ENCODE measurements at places on chromosomes 5 and 9. TPM values are rescaled to one million over a fixed set of nuclear protein-coding genes. Genes with fewer than 3 reads are reported as not detected.

GRCh38 chr5:9500625-9501024 is 45.2 kb downstream of the SEMA5A start:
- no peaks in the 10 kb centered on the region for H3K27me3 ChIP-seq
- H3K27ac ChIP-seq = no peak overlapping the region
- H3K4me1 ChIP-seq = no peaks in the 10 kb centered on the region
- no peak overlapping the region for H3K4me3 ChIP-seq
- no peak for DNase-seq

PAM gene
- 571 TPM for total RNA-seq

DNA sequence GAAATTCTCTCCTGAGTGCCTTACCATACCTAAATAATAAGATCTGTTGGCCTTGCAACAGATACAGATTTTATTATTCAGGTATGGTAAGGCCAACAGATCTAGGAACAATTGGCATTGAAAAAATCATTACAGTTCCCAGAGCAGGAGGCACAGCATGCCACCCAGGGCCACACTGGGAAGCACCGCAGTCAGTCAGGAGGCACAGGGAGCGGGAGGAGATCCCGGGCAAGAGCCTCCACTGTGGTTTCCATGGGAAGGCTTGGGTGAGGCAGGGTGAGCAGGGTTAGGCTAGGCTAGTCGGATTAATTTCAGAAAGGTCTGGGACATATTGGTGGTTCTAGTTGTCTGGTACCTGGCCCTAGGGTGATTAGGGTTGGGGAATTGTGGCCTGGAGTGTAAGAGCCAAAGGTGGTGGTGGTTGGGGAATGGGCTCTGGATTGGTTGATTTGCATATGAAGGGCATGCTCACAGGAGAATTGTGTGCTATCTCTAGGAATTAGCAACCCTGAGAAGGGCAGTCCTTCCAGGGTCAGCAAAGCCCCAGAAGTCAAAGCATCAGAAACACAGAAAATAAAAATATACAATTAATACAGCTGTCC is 111.4 kb downstream of the PDE8B start:
- H3K27ac ChIP-seq = no peak overlapping the region
- H3K4me3 ChIP-seq = no peak overlapping the region
- DNase-seq = no peak
- no peaks in the 10 kb centered on the region for H3K36me3 ChIP-seq
- H3K27me3 ChIP-seq = no peaks in the 10 kb centered on the region

DNA sequence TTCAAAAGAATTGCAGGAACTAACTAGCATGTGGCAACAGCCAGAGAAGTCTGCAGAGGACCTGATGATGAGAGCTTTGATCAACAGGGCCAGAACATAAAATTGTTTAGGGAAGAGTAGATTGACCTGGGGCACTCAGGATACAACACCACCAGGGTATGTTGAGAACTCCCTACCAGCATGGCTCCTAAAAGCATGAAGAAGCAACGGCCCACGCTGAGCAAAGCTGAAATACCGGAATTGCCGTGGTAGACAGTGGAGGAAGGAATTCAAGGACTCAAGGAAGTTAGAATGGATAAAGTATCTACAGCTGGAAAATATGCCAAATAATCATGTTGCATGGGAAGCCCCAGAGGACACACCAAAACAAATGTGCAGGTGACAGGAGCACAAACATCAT is 31.6 kb downstream of the DROSHA start:
- H3K36me3 ChIP-seq = peaks cover 84% of the 10 kb centered on the region
- DNase-seq = no peak
- H3K27ac ChIP-seq = no peak overlapping the region
- H3K4me1 ChIP-seq = no peaks in the 10 kb centered on the region
- no peaks in the 10 kb centered on the region for H3K27me3 ChIP-seq

ARL14EPL gene
- 1.7 TPM for total RNA-seq

DNA sequence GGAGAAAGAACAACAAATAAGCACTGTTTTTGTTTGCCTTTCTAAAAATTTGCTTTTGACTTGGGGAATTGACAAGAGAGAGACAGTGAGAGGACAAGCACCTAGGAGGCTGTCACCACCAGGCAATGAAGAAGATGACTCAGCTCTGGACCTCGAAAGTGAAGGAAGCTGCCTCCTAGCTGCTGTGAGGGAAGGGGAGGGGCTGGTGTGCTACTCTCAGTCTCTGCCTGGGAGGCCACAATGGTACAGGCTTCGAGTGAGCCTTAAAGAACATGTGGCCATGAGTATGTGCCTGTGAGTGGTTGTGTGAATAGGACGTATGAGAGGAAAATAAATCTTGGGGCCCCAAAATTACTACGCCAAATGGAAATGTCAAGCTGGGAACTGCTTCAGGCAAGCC is 7.1 kb upstream of the PLK2 start:
- H3K4me3 ChIP-seq = no peak overlapping the region
- peaks cover 7% of the 10 kb centered on the region for H3K4me1 ChIP-seq
- no peak for DNase-seq
- no peaks in the 10 kb centered on the region for H3K36me3 ChIP-seq

DNA sequence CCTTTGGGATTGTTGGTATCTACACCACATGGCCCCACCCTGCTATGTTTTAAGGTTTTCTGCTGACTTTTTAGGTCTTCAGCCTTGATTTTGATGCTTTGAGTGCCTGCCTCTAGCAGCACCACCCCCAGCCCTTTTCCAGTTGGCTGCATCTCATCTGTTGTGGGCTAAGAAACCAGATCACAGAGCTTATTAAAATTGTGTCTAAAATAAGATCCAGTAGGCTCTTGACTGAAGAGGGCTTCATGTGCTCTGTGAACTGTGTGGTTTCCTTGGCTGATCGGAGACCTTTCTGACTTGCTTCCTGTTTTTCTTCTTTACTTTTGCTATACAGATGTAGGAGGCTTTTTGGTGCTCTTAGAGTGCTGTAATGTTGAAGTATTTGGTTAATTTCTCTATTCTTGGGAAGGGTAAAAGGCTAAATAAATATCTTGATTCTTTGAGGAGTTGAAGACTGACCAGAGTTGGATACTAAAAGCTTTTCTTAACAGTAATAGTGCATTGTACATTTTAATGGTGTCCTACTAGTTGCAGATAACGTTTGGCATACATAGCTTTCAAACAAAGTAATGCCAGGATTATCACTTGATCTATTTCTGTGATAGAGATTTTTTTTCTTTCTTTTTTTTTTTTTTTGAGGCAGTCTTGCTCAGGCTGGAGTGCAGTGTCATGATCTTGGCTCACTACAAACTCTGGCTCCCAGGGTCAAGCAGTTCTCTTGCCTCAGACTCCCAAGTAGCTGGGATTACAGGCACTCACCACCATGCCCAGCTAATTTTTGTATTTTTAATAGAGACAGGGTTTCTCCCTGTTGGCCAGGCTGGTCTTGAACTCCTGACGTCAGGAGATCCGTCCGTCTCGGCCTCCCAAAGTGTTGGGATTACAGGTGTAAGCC is 4.5 kb downstream of the UBE2D2 start:
- no peaks in the 10 kb centered on the region for H3K27me3 ChIP-seq
- peak overlapping the region; percentile 34 for H3K4me3 ChIP-seq
- H3K27ac ChIP-seq = no peak overlapping the region
- H3K4me1 ChIP-seq = peaks cover 70% of the 10 kb centered on the region
- H3K36me3 ChIP-seq = no peaks in the 10 kb centered on the region
- DNase-seq = no peak

ALDH1A1 gene
- 196 TPM for total RNA-seq

SPATA31A3 gene
- not detected for total RNA-seq

DNA sequence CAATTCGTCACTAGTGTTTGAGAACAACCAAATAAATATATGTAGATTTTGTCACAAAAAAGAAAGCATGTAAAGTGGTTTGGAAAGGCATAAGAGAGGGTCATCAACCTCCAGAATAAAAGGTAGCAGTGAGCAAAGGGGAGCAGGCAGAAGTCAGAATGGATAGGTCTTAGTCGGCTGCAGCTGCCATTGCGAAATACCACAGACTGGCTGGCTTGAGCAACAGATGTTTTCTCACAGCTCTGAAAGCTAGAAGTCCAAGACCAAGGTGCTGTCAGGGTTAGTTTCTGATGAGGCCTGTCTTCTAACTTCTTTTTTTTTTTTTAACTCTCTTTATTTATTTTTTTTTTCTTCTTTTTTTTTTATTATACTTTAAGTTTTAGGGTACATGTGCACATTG is 208.1 kb upstream of the PIK3R1 start:
- no peaks in the 10 kb centered on the region for H3K27me3 ChIP-seq
- H3K4me1 ChIP-seq = no peaks in the 10 kb centered on the region
- no peaks in the 10 kb centered on the region for H3K36me3 ChIP-seq
- no peak overlapping the region for H3K4me3 ChIP-seq
- DNase-seq = no peak

FOXD4L6 gene
- not detected for total RNA-seq

CRHBP gene
- total RNA-seq = 2.0 TPM

DNA sequence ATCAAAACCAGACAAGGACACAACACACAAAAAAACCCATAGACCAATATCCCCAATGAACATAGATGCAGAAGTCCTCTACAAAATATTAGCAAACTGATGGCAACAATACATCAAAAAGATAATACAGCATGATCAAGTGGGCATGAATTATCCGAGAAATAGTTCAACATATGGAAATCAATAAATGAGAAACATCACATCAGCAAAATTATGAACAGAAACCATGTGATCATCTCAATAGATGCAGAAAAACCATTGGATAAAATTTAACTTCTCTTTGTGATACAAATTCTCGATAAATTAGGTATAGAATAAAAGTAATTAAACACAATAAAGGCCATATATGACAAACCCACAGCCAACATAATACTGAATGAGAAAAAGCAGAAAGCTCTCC is 69.6 kb downstream of the C9 start:
- DNase-seq = no peak
- H3K36me3 ChIP-seq = no peaks in the 10 kb centered on the region
- H3K27me3 ChIP-seq = no peaks in the 10 kb centered on the region
- H3K27ac ChIP-seq = no peak overlapping the region

TNC gene
- total RNA-seq = 243 TPM

DNA sequence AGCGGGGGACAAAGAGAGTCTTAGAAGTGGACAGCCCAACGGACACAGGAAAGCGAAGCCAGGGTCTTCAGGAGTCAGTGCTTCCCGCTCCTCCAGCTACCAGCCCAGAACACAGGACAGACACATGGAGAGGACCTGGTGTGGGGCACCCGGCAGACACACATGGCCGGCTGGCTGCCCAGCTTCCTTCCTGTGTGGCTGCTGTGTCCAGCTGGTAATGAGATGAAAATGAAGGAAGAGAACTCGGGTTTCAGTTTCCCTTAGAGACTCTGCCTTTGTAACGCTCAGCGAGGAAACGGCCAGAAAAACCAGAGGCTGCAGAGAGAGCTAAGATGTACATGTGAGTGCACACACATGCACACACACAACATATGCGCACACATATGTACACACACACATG is 87.5 kb downstream of the SECISBP2 start:
- H3K4me1 ChIP-seq = no peaks in the 10 kb centered on the region
- DNase-seq = no peak
- H3K27me3 ChIP-seq = no peaks in the 10 kb centered on the region
- no peak overlapping the region for H3K27ac ChIP-seq
- peaks cover 6% of the 10 kb centered on the region for H3K36me3 ChIP-seq
- H3K4me3 ChIP-seq = peak overlapping the region; percentile 42

PCDHGC4 gene
- total RNA-seq = 7.9 TPM

BHMT2 gene
- total RNA-seq = 14.2 TPM

BARX1 gene
- not detected for total RNA-seq

GRCh38 chr5:151612689-151613427 is 21.7 kb upstream of the FAT2 start:
- no peak overlapping the region for H3K27ac ChIP-seq
- DNase-seq = no peak

- no peaks in the 10 kb centered on the region for H3K4me1 ChIP-seq
- no peaks in the 10 kb centered on the region for H3K36me3 ChIP-seq
Measured at GRCh38 chr5:9604416-9604815, 25.7 kb downstream of the TAS2R1 start.

DNA sequence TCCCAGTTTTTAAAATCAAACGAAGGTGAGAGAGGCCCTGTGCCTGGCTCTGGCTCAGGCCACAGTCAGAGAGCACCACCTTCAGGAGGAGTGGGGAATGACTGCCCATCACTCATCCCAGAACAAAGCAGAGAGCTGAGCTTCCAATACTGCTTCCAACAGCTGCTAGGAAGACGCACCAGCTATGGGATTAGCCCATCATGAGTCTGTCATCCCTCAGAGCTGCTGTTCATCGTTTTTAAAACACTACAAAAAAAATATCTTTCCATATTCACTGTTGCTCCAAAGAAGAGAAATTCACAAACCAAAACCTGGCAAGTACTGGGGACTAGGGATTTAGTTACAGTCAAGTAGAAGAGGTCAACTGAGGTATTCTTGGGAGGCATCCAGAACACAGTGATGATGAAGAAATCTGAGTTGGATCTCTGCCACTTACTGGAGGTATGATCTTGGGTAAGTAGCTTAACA is 102.4 kb downstream of the CDK5RAP2 start:
- no peak overlapping the region for H3K27ac ChIP-seq
- no peaks in the 10 kb centered on the region for H3K36me3 ChIP-seq
- H3K4me3 ChIP-seq = no peak overlapping the region
- DNase-seq = no peak
- H3K27me3 ChIP-seq = no peaks in the 10 kb centered on the region
- H3K4me1 ChIP-seq = peaks cover 43% of the 10 kb centered on the region

GRCh38 chr9:90868555-90868954 is 66.9 kb downstream of the SYK start:
- no peaks in the 10 kb centered on the region for H3K27me3 ChIP-seq
- H3K27ac ChIP-seq = no peak overlapping the region
- no peak for DNase-seq
- no peaks in the 10 kb centered on the region for H3K4me1 ChIP-seq
- no peaks in the 10 kb centered on the region for H3K36me3 ChIP-seq

MARCHF3 gene
- 34.1 TPM for total RNA-seq

ATOX1 gene
- total RNA-seq = 32.9 TPM

- no peaks in the 10 kb centered on the region for H3K27me3 ChIP-seq
- H3K4me3 ChIP-seq = no peak overlapping the region
- no peaks in the 10 kb centered on the region for H3K36me3 ChIP-seq
- H3K4me1 ChIP-seq = no peaks in the 10 kb centered on the region
- no peak for DNase-seq
Measured at GRCh38 chr9:95494416-95495371, 22.1 kb downstream of the PTCH1 start.

GRCh38 chr5:2024986-2025721 is 142.4 kb upstream of the IRX4 start:
- DNase-seq = no peak
- no peaks in the 10 kb centered on the region for H3K27me3 ChIP-seq

PRR7 gene
- 11.0 TPM for total RNA-seq

ABLIM3 gene
- total RNA-seq = 41.2 TPM
